Stimulated activated CD8-positive, alpha-beta memory T cell treated with anti-CD3 and anti-CD28 coated beads, Interleukin-15, amount 100 ng/mL, for 1 hour (primary cell): ENCODE measurements at places on chromosomes 13 and 19.

- no peak for DNase-seq
These were observed 26.3 kb downstream of the SAE1 start for GRCh38 chr19:47156861-47157430.

- DNase-seq = no peak
These were observed 3.9 kb downstream of the PIH1D1 start for GRCh38 chr19:49447485-49448431.

DNA sequence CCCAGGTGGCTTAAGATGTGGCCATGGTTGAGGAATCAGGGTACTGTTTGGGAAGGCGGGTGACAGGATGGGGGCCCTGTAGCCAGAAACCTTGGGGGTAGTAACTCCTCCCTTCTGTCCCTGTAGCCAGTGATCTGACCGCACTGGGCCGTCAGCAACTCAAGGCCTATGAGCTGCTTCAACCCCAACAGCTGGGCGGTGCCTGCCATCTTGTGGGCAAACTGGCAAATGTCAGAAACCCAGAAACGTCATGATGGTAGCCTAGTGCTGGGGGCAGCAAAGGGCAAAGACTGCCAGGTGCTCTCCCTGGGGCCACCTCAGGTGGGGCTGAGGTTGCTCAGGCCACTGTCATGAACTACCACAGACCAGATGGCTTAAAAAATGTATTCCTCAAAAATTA lies 3.5 kb downstream of the COPE start:
- no peak for DNase-seq

GRCh38 chr13:24619282-24619681 lies 60.9 kb upstream of the ATP12A start:
- DNase-seq = no peak

DNA sequence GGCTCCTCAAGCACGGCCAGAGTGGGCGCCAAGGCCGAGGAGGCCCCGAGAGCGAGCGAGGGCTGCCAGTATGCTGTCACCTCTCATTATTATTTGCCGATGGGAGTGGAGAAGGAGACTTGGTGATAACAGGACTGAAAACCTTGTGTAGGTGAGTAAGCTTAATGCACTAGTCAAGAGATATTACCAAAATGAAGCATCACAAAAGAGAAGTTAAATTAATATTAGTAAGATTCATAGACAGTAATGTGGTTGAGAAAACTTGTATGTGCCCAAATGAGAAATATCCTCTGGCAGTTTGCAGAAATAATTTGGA lies 204.5 kb upstream of the SLITRK1 start:
- no peak for DNase-seq
